ENCODE measurements at places on chromosomes 2 and 18.

DNA sequence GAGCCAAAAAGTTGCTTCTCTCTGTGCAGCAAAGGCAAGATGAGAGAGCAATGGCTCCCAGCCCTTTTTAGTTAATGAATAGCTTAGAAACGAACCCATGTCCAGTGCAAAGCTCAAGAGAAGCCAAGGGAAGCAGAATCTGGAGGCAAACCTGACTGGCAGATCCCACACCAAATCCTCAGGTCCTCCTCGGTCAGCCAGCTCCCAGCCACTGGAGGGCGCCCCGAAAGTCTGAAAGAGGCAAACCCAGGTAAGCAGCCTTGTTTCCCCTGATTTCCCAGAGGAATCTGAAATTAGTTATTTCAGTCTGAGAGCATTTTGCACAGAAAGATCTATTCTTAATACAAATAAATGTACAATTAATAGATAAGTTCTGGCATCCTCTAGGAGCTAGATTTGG, 71.3 kb upstream of the PID1 start:
- DNase-seq, result no peak

- DNase-seq, result no peak
Observed at GRCh38 chr2:157053876-157054275, 203.6 kb upstream of the GALNT5 start.

- DNase-seq, result no peak
Observed at GRCh38 chr18:76903386-76903785, 81.0 kb downstream of the ZNF236 start.

DNA sequence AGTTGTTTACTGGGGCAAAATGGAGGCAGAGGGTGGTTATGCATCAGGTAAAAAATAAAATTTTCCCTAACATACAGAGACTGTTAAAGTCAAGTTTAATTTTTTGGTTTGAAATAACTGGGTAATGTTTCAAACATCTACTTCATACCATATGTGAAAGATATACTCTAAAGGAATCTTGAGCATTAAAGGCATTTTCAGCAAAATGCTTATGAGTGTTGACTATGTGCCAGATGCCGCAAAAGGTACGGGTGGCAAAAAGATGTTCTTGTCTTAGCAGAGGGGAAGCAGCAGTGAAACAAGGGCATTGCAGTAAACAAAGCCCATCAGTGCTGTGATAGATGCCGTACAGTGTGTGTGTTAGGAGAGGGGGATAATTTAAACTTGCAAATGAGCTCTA, 263.1 kb upstream of the ID2 start:
- DNase-seq, result no peak

DNA sequence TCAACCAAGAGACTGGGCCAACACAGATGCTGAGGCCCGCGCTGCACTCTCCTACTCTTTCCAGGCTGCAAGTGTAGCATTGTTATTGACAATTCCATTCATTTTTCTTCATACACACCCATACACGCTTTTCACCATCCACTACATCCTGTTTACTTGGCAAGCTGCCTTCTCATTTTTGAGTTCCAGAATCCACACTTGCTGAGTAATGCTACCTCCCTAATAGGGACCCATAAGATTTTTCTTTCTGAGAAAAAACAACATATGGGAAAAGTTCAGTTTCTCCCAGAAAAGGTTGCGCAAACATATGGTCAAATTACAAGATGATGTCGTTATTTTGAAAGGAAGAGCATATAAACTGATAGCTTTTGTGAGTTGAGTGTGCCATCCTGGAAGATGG, 3.3 kb upstream of the NETO1 start:
- DNase-seq, result no peak

DNA sequence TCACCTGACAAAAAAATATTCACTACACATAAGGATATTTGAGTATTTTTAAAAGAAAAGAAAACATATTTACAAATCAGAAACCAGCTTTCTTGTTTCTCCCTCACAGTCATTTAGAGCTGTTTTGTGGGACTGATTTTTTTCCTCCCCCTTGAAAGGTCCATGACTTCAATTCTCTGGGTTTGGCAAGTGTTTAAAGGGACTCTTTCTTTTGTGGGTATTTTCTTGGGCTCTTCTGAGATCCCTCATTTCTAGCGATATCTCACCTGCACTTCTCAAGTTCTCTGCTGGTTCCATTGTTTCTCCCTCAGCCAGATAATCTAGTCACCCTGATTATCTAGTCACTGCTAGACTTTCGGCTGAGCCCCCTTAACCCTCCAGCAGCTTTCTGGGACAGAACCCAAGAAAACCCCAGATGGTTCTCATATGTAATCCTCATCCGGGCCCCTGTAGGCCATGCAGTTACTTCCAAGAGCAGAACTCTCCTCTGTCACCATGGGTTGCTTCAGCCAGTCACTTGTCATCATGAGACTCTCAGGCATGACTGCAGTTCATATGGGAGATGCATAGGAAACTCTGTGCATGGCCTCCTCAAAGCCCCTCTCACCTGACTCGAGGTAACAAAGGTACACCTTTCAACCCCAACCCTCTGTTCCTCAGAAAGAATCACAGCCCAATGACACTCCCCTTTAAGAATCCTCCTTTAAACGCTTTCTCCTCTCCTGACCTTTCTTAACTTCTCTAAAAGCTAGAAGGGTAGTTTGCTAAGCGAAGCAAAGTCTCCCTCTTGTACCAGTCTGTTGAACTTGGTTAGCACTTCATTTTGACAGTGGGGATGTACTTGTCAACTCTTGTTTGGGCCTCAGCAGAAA, 36.7 kb upstream of the ITGA4 start:
- no peak for DNase-seq

DNA sequence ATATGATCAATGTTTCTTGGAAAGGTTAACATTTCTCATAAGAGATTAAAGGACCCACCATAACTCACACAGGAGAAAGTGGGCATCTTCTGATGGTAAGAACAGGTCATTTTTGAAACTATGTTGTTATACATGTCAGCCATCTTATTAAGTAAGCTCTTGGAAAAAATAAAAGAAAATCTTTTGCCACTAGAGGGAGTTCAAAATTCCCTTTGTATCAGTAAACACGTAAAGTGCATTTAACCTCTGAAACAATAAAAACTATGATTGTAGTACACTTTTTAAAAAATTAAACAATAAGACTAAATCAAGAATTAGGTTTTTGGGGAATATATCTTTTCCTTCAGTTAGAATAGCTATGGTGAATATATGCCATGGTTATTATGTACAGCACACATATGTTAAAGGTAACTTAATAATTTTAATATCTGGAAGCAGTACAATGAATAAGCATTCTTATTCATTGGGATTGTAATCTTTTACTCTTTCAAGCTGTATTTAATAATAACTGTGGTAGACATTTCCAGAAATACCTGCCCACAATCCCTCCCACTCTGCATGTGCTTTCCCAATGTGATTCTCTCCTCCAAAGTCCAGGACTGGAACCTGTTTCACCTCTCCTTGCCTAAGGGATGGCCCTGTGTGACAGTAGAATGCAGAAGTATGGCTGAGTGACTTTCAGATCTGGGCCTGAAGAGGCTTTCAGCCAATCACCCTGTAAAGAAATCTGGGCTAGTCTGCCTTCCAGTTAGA, 64.2 kb downstream of the RBMS1 start:
- DNase-seq, result peak; percentile 5

DNA sequence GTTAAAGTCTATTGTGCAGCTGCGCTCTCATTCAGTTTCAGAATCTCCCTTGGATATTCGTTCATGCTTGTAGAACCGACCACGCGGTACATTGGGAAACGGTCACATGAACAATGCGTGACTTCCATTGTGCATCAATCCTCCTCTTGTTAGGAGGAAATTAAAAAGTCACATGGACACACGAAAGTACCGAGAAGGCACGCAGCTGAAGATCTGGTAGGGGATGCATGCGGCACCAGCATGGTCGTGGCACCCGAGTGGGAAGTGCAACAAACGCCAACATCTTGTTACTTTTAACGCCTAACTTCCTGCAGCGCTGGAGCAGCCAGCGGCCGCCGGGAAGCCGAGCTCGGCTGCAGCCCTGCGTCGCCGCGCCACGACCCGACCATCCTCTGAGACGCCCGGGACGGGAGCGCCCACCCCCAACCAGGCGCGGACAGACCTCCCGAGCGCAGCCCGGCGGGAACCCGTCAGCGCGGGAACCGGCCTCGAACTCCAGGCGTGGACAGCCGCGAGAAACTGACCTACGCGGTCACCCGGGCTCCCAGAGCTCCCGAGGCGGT, 412 bp downstream of the OSBPL1A start:
- peak; percentile 73 for DNase-seq

- DNase-seq, result peak; percentile 6
Observed at GRCh38 chr2:9033385-9034168, 30.1 kb upstream of the MBOAT2 start.

DNA sequence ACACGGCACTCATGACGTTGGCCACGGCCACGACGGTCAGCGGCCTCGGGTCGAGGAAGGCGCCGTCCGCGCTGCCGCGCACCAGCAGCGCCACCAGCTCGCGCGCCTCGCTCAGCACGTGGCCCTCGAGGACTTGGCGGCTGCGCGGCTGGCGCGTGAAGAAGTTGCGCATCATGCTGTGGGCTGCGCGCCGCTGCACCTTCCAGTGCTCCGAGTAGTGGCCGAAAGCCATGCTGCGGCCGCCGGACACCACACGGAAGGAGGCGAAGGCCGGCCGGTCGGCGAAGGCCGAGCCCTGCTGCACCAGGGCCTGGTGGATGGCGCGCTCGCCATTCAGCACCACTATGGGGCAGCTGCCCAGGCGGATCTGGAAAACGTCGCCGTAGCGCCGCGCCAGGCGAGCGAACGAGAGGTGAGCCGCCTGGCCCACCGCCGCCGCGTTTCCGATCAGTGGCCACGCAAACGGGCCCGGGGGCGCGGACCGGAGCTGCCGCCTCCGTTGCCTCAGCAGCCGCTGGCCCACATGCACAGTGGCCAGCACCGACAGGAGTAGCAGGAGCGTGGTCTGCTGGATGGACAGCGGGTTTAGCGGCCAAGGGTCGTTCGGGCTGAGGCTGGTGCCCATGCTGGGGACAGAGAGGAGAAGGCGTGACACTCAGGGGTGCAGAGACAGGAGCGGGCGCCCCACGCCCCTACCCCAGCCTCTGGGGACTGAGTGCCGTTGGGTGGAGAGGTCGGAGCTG, 1.0 kb downstream of the CYP1B1 start:
- no peak for DNase-seq

- no peak for DNase-seq
Observed at GRCh38 chr18:11985586-11985985, 4.3 kb downstream of the IMPA2 start.

GRCh38 chr2:232927793-232928550, 57.9 kb downstream of the SNORC start:
- DNase-seq, result no peak

- no peak for DNase-seq
Observed at GRCh38 chr2:74550231-74550630, 3.5 kb downstream of the LOXL3 start.

DNA sequence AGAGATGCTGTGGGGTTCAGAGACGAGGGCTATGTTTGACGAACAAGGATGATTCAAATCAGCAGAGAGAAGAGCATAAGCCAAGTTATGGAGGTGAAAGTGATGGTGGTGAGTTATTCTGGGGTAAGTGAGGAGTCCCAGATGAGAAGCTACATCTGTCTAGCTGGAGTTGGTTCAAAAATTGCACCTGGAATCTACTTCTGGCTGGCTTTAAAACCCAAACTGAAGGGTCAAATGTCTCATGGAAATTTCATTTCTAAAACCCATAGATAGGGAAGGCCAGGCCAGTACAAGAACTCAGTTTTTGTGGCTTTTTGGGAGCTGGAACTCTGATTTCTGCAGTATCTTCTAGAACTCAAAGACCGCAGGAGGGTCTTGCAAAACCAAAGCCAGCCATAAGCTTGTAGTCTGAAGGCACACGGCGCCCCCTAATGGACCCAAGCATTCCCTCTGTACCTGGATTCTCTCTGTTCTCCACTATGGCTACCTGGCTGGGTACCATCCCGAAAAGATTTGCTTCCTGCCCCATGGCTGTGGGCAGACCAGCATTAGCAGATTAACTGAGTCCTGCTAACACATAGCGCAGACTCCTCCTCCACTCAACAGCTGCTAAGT, 229.1 kb upstream of the SLC14A2 start:
- peak; percentile 73 for DNase-seq

- no peak for DNase-seq
Observed at GRCh38 chr2:113079131-113079530, 11.4 kb downstream of the IL1F10 start.

- DNase-seq, result no peak
Observed at GRCh38 chr2:159738509-159739390, 26.4 kb downstream of the MARCHF7 start.

- no peak for DNase-seq
Observed at GRCh38 chr18:54835944-54836343, 7.7 kb downstream of the RAB27B start.

GRCh38 chr2:43737097-43737854, 36.6 kb upstream of the DYNC2LI1 start:
- DNase-seq, result no peak

GRCh38 chr18:67385455-67385854, 131.1 kb downstream of the DSEL start:
- DNase-seq, result no peak
